ENCODE measurements at places on chromosomes 13 and 19.

DNA sequence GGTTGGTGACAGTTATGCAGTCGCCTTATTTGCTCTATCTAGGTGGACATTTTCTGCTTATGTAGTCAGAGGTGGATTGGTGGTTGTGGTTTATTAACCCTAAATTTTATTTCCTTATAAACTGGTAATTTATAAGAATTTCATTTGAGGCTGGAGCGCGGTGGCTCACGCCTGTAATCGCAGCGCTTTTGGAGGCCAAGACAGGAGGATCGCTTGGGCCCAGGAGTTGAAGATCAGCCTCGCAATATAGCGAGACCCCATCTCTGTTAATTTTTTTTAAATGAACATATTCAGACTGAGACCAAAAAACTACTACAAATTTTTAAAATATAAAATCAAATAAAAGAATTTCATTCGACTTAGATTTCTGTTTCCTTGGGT, 810 bp downstream of the ZNF627 start:
- no peak for DNase-seq

GRCh38 chr13:103815619-103816018, 749.4 kb upstream of the SLC10A2 start:
- no peak for DNase-seq

GRCh38 chr19:1860042-1860775, 3.2 kb downstream of the KLF16 start:
- DNase-seq: peak; percentile 64

DNA sequence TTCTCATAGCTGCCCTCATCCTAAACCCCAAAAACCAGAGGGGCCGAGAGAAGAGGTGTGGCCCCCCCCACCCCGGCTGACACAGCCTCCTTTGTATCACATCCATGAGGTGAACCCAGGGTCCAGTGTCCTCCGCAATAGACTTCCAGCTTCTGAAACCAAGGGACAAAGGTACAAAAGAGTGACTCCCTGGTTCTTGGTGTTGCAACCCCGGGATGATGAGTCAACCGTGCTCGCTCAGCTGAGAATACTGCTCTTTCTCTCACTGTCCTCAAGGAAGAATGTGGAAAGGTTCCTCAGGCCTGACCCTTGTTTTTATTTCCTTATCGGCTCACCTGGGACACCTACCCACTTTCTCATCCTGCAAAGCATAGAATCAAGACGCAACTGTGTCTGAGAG, 5.5 kb downstream of the SLC15A1 start:
- no peak for DNase-seq

- DNase-seq: no peak
Observed at GRCh38 chr19:47650700-47651099, 41.8 kb downstream of the BICRA start.

GRCh38 chr13:27446986-27447583, 3.3 kb downstream of the MTIF3 start:
- no peak for DNase-seq

GRCh38 chr19:13795595-13796300, 505 bp downstream of the ZSWIM4 start:
- no peak for DNase-seq

- no peak for DNase-seq
Observed at GRCh38 chr19:30381366-30381765, 9.2 kb downstream of the ZNF536 start.

- DNase-seq: no peak
Observed at GRCh38 chr13:102504002-102504401, 92.8 kb upstream of the TPP2 start.

DNA sequence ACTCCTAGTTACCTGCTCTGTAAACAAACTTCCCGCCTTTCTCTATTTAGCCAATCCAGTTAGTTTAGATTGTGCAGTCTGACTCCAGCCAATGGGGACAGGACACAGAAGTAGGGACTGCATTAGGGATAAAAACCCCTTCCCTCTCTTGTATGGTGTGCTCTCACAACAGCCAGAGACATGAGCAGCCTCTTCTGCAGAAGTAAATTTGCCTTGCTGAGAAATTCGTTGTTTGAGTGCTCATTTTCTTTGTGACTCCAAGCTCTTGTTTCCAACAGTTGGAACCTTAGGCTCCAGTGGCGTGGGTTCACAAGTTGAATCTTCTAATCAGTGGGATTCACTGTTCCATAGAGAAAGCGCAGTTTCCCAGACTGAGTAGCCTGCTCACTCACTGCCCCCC, 66.1 kb downstream of the ZNF93 start:
- DNase-seq: no peak

DNA sequence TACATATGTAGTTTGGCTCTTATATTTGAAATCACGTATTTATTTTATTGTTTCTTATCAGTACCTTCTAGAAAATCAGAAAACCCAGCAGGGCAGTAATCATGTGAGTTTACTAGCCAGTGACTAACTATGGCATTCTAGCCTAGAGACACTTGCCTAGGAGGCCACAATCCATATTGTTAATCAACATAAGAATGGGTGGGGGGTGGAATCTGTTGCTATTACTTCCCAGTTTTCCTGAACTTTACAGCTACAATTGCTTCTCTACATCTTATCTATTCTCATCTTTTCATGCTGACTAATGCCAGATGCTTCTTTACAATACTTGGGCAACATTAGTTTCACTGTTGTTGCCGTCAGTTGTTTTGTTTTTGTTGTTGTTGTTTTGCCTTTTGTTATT, 18.7 kb upstream of the ATXN8OS start:
- no peak for DNase-seq
